ENCODE measurements at places on chromosomes 6 and 20.

GRCh38 chr6:169098116-169098515 lies 155.5 kb downstream of the THBS2 start:
- no peaks in the 10 kb centered on the region for H3K36me3 ChIP-seq
- no peaks in the 10 kb centered on the region for H3K4me1 ChIP-seq

DNA sequence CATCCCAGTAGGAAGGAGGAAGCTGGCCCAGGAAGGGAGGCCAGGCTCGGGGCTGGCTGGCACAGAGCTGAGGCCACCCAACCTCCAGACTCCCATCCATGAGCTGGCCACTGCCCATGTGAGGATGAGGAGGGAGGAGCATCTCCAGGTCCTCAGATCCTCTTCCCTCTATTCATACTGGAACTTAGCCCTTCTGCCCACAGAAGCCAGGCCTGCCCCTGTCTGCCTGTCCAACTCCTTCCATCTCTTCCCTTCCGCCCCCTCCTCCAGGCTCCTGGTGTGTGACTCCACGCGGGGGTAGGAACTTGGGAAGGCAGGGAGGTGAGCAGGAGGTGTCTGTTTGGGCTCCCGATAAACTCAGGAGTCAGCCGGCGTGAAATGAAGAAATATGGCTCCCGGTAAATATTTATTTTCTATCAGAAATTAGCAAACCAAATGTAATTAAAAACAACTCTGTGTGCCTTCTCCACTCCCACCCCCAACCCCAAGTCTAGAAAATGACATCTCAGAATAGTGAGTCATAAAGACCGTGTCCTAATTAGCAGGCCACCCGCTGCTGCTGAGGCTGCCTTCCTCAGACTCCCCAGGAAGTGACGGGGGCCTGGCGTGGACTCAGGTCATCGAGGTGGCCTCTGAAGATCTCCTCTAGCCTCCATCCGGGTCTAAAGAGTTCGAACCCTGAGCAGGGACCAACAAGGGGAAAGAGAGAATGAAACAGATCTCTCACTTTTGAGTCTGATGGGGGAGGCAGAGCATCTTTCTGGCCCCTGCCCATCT lies 81.9 kb downstream of the MDGA1 start:
- no peak overlapping the region for H3K27ac ChIP-seq
- no peaks in the 10 kb centered on the region for H3K36me3 ChIP-seq
- H3K4me3 ChIP-seq: no peak overlapping the region
- peaks cover 22% of the 10 kb centered on the region for H3K4me1 ChIP-seq

- no peak overlapping the region for H3K4me3 ChIP-seq
- H3K27me3 ChIP-seq: no peaks in the 10 kb centered on the region
- H3K27ac ChIP-seq: no peak overlapping the region
- peaks cover 32% of the 10 kb centered on the region for H3K4me1 ChIP-seq
- no peak for DNase-seq
These were observed 97.8 kb downstream of the NOL4L start for GRCh38 chr20:32487381-32487780.

DNA sequence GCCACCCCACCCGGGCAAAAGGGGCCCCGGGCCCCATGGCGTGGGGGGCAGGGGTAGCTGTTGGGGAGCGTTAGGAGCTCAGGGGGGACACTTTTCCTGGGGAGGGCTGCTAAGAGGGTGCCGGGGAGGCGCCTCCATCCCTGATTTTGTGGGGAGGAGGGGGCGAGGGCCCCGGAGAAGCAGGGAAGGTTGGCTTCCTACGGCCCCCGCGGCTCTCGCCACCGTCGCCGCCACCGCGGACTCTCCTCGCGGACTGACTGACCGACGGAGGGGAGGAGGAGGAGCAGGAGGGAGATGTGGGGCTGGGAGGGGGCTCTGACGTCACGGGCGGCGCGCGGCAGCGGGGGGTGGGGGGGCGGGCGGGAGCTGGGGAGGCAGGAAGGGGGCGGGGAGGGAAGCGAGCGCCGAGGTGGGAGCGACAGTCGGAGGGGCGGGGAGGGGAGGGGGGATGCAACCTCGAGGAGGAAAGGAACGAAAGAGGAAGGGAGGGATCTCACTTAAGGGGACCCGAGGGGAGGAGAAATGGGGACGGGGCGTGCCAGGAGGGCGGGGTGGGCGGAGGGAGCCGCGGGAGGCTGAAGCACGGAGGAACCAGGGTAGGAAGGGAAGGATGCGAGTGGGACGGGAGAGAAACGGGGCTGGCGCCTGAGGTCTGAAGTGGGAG lies 5.1 kb downstream of the GABBR1 start:
- H3K4me3 ChIP-seq: peak overlapping the region; percentile 89
- peak overlapping the region; percentile 62 for H3K27ac ChIP-seq
- H3K27me3 ChIP-seq: peaks cover 14% of the 10 kb centered on the region
- no peaks in the 10 kb centered on the region for H3K36me3 ChIP-seq
- DNase-seq: peak; percentile 49

DNA sequence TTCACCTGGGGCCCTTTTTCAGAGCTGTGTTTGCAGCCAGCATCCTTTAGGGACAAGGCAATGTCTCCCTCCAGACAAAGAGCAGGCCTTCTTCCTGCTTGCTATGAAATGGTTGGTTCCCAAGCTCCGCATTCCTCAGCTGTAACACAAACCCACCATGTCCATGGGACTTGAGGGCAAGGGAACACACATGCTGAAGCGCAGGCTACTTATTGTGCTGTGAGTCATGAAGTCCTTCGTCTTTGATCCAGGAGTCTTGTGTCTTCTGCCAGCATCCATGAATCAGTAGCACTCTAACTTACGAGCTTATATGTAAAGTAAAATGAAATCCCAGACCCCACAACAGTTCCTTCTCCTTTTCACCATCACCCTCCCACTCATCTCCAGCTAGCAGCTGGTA lies 59.0 kb downstream of the ANKRD60 start:
- H3K4me1 ChIP-seq: no peaks in the 10 kb centered on the region
- DNase-seq: no peak
- no peaks in the 10 kb centered on the region for H3K36me3 ChIP-seq
- H3K27ac ChIP-seq: no peak overlapping the region
- no peak overlapping the region for H3K4me3 ChIP-seq

Data from T-cell (primary cell).